ENCODE measurements at places on chromosomes 3 and 15.

- DNase-seq, result no peak
Measured at GRCh38 chr3:100810671-100811070, 101.4 kb downstream of the TFG start.

DNA sequence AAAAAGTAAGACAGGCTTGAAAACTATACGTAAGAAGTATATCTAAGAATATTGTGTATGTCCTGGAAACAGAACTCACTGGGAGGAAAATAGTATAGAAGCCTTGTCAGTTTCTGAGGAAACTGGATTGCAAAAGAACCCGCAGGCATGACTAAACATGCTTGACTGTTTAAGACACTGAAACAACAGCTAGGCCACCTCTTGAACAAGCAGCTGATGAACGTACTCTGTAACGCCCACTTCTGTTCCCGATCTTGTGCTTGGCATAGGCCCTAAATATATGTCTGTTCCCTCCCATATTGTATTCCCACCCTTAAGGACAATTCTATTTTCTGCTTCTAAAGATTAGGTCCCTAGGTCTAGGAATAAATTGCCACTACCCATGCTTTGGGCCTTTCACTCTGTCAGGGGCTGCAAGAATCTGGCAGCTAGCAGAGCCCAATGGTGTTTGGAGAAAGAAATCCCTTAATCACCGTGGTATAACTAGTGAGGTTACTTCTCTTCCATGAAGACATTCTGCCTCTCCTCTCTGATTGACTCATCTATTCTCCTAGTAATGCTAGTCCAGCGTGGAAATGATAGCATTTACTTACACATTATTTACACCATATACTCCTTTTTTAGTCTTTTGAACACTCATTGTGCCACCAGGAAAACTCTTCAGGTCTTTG lies 46.2 kb downstream of the CD200 start:
- peak; percentile 98 for DNase-seq

DNA sequence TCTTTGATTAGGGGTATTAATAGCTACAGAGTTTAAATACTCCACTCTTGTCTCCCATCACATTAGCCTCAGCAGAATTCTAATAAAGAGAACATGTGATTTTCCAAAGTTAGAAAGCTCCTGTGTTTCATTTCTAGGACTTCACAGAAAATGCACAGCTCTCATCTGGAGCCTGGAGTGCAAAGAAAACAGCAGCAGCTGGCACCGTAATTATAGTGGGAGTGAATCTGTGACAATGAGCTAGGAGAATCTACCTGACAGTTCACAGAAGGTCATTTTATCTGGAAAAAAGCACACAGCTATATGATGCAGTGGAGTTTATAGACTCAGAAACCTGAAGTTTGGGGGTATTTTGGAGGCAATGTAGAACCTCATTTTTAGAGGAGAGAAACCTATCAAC lies 5.4 kb upstream of the TRIM59 start:
- DNase-seq, result no peak

DNA sequence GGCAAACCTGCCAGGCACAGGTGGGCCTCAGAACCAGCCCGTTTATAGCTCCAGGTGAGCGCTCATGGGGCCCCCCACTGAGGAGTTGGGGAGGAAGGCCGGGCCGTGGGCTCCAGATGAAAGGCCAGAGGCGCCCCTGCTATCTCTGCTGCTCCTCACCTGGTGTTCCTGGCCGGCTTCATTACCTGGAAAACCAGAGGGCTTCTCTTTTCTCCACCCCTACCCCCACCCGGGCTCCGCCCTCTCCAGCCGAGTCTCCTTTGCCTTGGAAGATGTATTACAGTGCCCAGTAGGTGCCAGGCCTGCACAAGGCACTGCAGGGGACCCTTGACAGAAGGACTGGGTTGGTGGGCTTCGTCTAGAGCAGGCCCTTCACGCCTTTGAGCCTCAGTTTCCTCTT lies 111.4 kb downstream of the WNT7A start:
- no peak for DNase-seq

DNA sequence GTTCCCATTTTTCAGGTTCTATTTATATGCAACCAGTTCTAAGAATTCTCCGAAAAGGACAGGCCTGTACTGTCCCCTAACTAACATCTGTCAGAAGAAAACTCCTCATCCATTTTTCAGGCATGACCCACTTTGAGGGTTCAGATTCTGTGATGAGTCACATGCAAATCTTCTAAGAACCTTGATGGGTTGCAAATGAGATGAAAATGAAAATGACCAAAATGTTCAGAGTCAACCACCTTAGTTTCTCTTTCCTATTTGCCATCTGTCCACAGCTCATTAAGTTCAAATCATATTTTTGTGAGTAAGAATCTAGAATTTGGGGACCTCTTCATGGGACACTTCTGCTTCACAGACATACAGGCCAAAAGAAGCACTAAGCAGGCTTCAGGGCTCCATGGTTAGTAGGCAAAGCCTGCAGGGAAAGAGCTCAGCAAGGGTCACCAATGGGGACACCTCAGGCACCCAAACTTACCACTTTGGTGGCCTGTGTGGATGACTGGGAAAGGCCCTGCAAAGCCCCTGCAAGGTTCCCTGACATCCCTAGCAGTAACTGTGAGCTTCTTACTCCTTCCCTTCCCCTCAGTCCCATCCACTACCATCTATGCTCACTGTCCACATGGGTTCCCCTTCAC lies 122.0 kb downstream of the WDR76 start:
- no peak for DNase-seq

- no peak for DNase-seq
Measured at GRCh38 chr15:79966634-79967297, 4.2 kb downstream of the BCL2A1 start.

DNA sequence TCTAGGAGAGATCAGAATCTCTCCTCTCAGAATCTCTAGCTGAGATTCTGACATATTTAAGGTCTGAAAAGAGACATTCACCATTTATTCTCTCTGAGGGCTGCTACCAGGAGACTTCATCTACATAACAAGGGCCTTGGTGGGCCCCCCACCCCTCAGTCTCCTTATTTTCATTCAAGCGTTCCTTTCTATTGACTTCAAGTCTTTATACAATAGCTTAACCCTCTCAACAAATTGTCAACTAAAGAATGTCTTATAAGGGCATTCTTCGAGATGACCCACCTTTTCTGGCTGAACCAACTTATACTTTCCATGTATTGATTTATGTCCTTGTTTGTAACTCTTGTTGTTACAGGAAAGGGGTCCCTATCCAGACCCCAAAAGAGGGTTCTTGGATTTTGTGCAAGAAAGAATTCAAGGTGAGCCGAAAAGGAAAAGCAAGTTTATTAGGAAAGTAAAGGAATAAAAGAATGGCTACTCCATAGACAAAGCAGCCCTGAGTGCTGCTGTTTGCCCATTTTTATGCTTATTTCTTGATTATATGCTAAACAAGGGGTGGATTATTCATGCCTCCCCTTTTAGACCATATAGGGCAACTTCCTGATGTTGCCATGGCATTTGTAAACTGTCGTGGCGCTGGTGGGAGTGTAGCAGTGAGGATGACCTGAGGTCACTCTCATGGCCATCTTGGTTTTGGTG lies 209.5 kb upstream of the ALCAM start:
- no peak for DNase-seq

DNA sequence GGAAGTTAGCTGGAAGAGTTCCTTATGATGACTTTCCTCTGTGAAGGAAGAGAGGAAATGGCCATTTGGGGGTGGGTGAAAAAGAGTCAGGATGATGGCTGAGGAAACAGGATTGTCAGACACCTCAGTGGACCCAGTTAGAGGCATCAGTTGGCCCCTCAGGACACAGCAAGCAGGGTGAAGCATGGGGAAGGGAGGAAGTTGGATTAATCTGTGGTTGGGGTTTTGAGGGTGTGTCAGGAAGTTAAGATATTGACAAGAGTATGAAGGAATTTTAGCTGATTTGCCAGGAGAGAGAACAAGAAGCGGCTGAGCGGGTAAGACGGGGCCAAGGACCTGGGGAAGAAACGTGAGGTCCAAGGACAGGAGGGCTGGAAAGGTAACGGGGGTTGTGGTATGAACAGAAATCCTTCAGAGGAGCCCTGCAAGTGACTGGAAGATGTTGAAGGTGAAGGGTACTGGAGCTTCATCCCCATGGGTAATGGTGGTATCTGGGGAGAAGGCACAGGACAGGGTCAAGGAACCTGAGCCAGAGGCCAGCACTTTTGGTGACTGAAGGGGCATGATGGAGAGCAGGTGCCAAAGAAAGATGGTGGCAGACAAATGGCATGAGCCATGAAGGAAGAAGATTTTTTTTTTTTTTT lies 2.7 kb downstream of the UQCC5 start:
- DNase-seq, result peak; percentile 14

GRCh38 chr3:127986803-127987202 lies 65.4 kb upstream of the SEC61A1 start:
- no peak for DNase-seq

DNA sequence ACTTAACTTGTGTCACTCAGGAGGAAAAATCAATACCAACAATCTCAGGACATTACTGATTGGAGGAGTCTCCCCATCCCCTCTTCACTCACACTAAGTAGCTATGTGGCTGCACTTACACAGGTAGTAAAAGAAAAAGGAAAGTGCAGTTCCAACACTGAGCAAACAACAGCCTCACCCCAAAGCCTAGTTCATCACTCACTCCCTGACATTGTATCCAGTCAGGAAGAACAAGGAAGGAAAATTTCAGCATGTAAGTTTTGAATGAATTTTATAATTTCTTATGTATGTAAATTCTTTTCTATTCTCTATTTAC lies 273.4 kb downstream of the IGSF11 start:
- no peak for DNase-seq

DNA sequence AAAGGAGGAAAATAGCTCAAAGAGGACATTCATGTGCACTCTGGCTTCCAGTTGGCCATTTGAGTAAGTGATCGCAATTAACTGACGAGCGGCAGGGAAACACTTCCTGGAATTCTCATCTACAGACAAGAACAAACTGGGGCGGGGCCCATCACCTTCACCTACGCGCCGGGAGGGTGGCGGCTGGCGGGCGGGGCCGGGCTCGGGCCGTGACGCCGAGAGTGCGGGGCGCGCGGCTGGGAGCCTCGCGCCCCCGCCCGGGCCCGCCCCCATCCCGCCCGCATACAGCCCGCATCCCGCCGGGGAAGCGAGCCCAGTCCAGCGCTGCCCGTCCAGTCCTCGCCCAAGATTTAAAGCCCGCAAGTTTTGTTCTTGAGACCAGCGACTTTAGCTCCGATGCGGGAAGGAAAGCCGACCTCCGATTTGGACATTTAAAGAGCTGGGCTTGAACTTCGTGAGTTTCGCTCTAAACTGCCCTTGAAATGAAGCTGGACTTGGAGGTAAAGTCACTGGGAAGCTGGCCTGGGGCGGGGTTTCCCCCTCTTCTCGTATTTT lies at the start of gene B3GNT5:
Gene B3GNT5 (plus strand): TSS at position 281 of the 555 bp plus-strand sequence. CDS start 16,546 bp downstream, outside the sequence.
- DNase-seq, result peak; percentile 42

GRCh38 chr15:69058830-69059556 lies 44.5 kb downstream of the NOX5 start:
- DNase-seq, result peak; percentile 73

DNA sequence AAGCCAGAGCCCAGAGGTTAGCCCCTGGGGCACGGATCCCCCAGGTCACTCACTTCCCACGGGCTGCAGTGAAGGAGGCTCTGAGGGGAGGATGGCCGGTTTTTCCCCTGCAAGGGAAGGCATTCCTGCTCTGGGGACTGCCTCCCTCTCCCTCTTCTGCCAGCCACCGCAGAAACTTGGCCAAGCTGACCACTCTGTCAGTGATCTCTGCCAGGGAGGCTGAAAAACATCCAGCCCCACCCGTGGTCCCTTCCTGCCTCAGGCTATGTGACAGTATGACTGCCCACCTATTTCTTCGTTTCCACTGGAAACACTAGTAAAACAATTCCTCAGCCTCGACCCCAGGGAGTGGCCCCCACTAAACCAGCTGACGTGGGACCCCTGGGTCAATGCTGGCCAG lies 14.6 kb upstream of the FANCD2 start:
- DNase-seq, result no peak

DNA sequence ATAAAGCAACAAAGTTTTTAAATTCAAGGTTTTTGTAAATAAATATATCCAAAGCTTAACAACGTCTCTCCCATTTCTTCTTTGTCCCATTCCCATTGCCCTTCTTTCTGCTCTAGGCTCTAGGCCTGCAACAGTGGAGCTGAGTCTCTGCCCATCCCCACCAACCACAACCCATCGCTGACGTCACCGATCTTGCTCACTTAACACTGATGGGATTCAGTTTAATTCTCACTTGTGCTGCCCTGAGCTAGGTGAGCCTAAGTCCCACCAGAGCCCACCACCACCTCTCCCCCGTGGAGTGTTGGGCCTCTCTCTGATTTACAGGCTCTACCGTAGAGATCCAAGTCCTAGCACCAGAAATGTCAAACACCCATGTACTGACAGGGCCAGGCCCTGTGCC lies 61.3 kb upstream of the RAB6B start:
- no peak for DNase-seq

- peak; percentile 44 for DNase-seq
Measured at GRCh38 chr15:51621936-51622603, 501 bp downstream of the DMXL2 start.

- DNase-seq, result no peak
Measured at GRCh38 chr15:59298225-59298853, 74.3 kb downstream of the MYO1E start.

GRCh38 chr3:172241405-172241804 lies 202.0 kb downstream of the FNDC3B start:
- no peak for DNase-seq

- peak; percentile 71 for DNase-seq
Measured at GRCh38 chr3:71487418-71487817, 96.1 kb downstream of the FOXP1 start.

- no peak for DNase-seq
Measured at GRCh38 chr15:40252438-40253166, 13.7 kb downstream of the PAK6 start.

- no peak for DNase-seq
Measured at GRCh38 chr3:195388380-195388779, 54.4 kb downstream of the ACAP2 start.

DNA sequence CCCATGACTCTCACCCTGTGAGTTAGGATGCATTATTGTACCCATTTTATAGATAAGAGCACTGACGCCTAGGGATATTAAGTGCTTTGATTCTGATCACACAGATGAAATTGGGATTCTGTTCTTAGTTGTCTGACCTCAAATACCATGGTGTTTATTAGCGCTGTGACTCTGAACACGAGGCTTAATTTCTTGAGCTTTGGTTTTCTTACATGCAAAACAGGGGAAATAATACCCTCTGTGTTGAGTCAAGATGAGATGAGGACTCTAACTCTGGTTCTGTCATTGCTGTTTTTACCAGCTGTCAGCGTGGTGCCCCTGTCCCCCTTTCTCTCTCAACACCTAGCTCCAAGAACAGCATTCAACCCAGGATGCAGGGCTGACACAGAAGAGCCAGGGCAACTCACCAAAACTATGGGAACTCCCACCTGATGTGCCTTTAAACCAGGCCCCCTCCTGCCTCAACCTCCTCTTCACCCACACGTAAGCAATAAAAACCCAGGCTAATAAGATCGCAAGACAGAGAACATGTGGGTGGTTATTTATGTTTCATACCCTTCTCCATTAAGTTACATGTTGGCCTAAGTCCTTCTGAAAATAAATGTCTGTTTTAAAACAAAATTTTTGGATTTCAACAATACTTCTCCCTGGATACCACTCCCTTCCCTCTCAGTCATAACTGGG lies 100.1 kb upstream of the SPATA12 start:
- DNase-seq, result no peak

DNA sequence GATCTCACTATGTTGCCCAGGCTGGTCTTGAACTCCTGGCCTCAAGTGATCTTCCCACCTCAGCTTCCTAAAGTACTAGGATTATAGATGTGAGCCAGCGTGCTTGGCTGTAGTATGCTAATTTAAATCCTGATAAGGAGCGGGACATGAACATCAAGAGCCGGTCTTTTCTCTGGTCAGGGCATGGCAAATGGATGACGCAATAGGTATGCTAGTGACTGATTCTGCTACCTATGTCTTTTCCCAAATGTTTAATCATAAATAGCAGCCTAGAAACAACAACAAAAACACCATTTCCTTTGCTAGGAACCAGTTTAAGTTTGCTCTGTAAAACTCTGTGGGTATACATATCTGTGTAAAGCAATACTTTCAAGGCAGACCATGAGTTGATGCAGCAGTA lies 64.7 kb downstream of the STARD9 start:
- no peak for DNase-seq
